ENCODE measurements at places on chromosomes 16 and 17. TPM values are rescaled to one million over a fixed set of nuclear protein-coding genes. Genes with fewer than 3 reads are reported as not detected.

DNA sequence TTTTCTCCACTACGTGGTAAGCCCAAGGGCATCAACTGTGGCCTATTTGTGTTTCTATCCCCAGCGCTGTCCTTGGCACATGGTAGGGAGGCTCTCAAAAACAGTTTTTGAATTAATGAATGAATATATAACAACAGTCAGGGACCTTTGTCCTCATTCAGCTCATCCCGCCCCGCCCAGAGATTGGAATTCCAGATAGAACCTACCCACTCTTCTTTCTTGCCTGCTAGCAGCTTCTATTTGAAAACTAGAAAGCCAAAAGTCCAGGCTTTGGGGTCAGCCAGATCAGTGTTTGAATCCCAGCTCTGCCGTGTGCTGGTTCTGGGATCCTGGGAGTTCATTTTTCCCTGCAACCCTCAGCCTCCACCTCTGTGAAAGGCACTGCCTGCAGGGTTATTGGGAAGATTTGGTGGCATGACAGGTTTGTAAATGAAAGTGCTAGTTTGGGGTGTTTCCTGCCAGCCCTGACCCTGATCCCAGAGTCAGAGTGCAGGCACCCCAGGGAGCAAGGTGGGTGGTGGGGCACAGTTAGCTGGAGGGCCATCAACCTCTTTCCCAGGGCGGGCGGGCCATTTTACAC is 4.5 kb downstream of the NHERF1 start:
- no peak for DNase-seq

GRCh38 chr17:33905338-33905800 is 349.7 kb upstream of the CCL2 start:
- DNase-seq = no peak

Gene EVPLL
- total RNA-seq = 1.4 TPM

- peak; percentile 98 for DNase-seq
Observed at GRCh38 chr16:10942352-10943063, at the start of gene DEXI. DEXI (minus strand) TSS chr16:10942468; CDS start chr16:10942005, 463 bp downstream.

Gene KRTAP1-4
- total RNA-seq = not detected
